ENCODE measurements at places on chromosomes 1 and 21. TPM values are rescaled to one million over a fixed set of nuclear protein-coding genes. Genes with fewer than 3 reads are reported as not detected.

The ZNF687 gene
- total RNA-seq = 5.7 TPM

The OPRD1 gene
- 0.52 TPM for total RNA-seq

The PRPF38A gene
- total RNA-seq = 10.4 TPM

The KPRP gene
- not detected for total RNA-seq

Measured in skeletal muscle tissue (tissue), 5 donors.